Activated T-cell treated with anti-CD3 and anti-CD28 coated beads for 24 hours (primary cell): ENCODE measurements at places on chromosomes 6 and 20.

DNA sequence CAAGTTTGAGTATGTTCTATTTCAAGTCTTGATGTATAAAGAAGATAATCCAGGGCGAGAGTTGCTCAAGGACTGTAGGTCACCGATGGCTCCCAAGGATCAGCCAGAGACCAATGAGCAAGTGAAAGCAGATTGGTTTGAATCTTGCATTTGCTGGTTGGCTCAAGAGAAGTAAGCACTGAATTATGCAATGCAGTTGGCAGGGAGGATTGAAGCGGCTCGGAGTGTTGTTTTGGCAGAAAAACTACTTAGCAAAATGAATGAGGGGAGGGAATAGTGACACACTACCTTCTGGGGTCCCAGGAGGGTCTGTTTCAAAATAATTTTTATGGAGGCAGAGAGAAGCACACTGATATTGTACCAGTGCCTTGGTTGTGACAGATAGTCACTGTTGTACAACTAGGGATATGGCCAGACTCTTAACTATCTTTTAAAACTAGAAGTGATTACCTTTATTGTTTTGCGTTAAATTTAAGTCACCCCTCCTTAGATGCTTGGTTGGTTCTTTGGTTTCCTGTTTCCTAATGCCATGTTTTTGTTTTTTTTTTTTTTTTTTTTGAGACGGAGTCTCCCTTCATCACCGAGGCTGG, 15.7 kb downstream of the SASH1 start:
- DNase-seq: no peak

DNA sequence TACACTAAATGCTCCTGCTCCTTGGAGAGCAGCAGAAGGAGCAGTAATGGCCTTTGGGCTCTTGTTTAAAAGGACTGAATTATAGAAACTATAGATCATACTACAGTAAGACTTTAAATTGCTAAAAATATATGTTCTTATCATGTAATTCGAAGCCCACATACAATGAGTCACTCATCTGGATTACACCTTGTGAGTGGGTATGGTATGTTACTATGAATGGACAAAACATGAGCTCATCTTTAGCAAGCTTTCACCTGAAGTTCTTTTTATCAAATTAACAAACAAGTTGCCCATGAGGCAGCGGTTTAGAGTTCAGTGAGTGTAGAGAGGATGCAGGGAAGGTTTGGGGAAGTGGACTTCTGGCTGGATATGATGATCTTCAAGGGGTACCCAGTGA, 114.4 kb upstream of the CCN2 start:
- no peak for DNase-seq

DNA sequence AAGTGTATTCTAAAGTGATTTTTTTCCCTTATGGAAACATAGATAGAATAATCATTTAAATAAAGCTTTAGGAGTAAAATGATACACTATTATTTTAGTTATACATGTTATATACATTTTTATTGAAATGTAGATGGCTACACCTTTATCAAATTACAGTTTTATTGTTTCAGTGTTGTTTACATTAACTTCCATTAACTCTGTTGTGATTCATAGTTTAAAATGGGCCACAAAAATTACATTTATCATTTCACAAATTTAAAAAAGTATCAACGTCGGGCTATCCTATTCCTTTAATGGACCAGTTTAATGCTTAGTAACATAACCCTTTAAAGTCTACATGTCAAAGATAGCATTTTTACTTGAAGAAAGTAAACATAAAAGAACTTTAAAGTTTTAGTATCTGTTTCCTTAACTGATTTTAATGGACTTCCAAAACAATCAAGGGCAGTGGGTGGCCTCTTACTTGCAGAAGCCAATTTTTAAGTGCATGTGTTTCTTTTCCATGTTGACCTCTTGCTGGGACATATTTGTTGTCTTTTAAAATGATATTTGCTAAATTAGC, 47.8 kb upstream of the FLRT3 start:
- DNase-seq: no peak

- peak; percentile 37 for DNase-seq
These were observed 174.2 kb downstream of the TSHZ2 start for GRCh38 chr20:53146201-53146891.

DNA sequence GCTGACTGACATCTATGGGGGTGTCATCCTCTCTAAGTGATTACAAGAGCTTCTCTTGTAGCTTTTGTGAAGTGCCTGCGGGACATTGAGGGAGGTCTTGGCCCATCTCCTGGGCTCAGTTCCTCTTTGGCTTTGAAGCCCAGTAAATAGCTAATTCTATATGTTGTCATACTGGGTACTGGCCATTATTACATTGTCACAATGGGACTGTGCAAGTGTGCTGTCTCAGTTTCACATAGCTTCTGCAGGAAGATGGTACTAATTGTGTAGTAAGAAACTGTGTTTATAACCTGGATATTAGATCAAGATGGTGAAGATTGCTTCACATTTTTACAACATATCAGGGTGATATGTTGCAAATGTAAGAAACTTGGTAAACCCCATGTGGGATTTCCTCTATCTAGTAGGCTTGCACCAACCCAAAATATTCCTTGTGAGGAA, 19.9 kb downstream of the SPINT3 start:
- no peak for DNase-seq

DNA sequence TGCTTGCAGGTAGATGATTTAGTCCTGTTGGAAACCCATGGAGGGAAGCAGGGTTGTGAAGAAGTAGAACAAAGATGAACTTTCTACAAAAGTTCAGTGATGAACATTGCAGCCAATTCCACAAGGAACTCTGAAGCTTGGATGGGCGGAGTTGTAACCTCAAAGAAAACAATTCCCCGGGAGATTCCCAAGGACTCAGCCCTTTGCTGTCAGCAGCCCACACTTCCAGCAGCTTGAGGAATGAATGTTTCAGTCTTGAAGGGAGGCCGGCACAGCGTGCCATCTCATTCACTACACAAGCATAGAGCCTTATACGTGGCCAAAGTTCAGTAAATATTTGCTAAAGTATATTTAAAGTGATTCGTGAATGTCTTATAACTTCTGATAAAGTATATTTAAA, 269.4 kb downstream of the NKAIN2 start:
- DNase-seq: no peak

- DNase-seq: no peak
These were observed 159.5 kb downstream of the VEGFA start for GRCh38 chr6:43929511-43929910.

- no peak for DNase-seq
These were observed 2.4 kb downstream of the KIF13A start for GRCh38 chr6:17984812-17985670.

GRCh38 chr6:154363821-154364220, 7.2 kb upstream of the IPCEF1 start:
- no peak for DNase-seq

DNA sequence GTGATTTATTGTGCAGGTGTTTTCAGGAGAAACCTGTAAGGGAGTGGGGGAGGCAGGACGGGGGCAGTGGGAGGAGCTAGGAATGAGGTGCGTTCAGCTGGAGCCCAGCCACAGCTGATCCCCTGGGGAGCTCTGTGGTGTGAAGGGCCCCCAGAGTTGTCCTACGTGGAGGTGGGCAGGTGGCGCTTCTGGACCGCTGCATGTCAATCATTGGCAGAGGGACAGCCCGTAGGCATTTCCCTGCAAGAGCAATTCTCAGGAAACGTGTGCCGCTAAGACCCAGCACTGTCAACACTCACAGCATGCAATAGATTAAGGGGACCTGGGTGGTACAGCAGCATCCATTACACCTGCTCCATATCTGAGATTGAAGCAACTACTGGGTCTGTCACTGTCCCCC, 88.0 kb downstream of the PRND start:
- DNase-seq: no peak

DNA sequence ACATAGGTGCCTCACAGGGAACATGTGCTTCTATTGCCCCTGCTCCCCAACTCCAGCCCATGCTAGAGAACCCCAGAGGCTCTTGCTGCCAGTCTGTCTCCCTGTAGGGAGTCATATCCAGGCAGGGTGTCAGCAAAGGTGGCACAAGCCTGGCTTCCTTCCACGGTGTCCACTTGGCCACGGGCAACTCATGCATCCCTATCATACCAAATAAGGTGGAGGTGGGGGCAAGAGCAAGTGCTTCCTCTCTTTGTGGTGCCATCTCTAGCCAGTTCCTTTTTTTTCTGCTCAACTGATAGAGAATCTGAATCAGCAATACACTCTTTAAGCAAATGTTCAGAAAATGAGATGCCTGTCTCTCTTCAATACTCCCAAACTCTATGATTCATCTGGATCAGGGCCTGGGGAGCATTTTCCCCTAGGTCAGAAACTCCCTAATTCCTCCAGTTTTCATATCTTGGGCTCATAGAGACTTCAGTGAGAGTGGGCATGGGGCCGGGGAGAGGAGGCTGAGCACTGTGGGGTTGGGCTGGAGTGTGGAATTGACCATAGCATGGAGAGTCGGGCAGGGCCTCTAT, 105.1 kb upstream of the GPR6 start:
- DNase-seq: no peak

- peak; percentile 51 for DNase-seq
These were observed 69.6 kb downstream of the TBXT start for GRCh38 chr6:166097914-166098522.

GRCh38 chr20:48558906-48559305, 268.9 kb downstream of the PREX1 start:
- DNase-seq: no peak

GRCh38 chr20:62117362-62117646, 5.0 kb upstream of the LSM14B start:
- DNase-seq: no peak

DNA sequence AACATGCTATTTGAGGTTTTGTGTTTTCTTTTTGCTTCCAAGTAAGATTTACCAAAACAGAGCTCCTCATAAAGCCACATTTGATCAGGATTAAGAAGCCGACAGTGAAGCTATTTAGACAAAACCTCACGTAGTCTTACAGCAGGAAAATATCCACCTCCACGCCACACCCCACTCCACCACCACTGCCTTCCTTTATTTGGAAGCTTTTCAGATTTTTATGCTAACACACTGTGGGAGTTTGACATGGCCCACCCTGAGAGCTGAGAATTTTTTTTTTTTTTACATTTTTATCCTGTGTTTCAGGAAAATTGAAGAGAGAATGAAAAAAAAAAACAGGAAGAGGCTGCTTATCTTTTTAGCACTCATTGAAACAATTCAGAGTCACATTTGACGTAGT, 104.8 kb upstream of the MC3R start:
- no peak for DNase-seq

- DNase-seq: no peak
These were observed 96.9 kb downstream of the MAP3K5 start for GRCh38 chr6:136695412-136695811.

GRCh38 chr6:168905451-168906090, 348.1 kb downstream of the THBS2 start:
- no peak for DNase-seq

DNA sequence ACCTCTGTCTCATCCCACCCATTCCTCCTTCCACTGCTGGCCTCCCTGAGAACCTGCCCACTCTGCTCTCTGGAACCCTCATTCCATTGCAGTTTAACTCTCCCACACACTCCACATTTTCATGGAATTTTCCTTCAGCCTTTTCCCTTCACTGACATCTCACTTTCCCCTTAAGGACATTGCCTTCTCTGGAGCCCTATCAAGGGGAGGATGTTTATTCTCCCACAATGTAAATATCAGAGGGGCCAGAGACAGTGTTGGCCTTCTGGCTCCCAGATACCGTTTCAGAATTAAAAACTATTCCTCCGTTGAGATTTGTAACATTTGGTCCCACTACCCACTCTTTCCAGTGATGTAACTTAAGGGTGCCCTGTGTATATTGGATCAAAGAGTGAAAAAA, 199.5 kb upstream of the KCNK16 start:
- DNase-seq: no peak

GRCh38 chr6:149318581-149319286, 1.2 kb downstream of the TAB2 start:
- DNase-seq: no peak

DNA sequence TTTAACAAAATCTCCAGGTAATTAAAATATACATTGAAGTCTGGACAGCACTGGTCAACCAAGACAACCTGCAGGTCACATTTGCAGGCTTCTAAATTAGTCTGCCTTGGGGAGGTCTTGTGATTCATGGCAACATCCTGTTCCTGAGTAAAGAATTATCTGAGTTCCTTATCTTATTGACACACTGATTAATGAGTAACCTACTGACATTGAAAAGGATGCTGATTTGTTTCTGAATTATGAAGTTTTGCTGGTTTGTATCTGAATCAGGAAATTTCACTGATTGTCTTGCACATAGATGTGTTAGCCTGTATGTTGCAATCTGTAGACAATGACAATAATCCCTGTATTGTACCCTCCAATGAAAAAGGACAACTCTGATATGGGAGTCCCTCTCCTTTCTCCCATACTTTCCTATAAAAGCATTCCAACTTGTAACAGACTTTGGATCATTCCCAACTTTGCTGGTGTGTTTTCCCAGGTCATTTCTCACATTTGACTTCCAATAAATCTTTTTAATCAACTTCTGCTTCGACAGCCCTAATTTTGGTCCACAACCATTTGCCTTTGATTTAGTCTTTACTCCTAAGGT, 80.0 kb downstream of the LAMP5 start:
- DNase-seq: no peak

GRCh38 chr6:146267946-146268345, 239.1 kb downstream of the GRM1 start:
- DNase-seq: no peak

- no peak for DNase-seq
These were observed 381.9 kb downstream of the THBS2 start for GRCh38 chr6:168871642-168872315.

GRCh38 chr6:64034910-64035655, 399.5 kb downstream of the PHF3 start:
- no peak for DNase-seq

DNA sequence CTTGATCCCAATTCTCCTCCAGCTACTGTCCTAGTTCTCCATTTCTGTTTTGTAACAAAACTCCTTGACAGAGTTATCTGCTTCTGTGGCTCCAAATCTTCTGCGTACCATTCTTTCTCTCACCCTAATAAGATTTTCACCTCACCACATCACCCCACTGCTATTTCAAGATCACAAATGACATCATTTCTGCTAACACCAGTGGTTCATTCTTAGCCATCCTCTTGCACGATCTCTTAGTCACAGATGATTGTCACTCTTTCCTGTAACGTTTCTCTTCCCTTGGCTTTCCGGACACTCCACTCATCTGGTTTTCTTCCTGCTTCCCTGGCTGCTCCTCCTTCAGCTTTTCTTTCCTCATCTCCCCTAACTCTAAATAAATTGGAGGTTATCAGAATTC, 56.8 kb upstream of the FABP7 start:
- no peak for DNase-seq

- DNase-seq: no peak
These were observed 38.3 kb upstream of the SLC32A1 start for GRCh38 chr20:38685853-38686473.

GRCh38 chr6:143842461-143842901, 657 bp upstream of the LTV1 start:
- DNase-seq: no peak

DNA sequence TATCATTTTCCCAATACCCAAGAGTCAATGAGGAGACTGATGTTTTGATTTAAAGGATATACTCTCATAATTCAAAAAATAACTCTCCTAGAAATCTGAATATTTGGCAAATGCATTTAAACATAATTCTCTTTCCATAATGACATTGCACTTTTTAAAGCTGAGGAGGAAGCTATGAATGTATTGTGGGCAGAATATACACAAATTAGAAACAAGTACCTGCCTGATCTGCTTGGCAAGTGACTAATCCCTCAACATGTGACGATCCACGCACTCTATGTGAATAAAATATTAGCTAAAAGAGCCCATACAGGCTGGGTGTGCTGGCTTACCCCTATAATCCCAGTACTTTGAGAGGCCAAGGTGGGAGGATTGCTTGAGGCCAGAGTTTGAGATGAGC, 88.3 kb upstream of the CCDC28A start:
- DNase-seq: no peak

GRCh38 chr6:103177791-103178190, 1681.9 kb downstream of the HACE1 start:
- no peak for DNase-seq

GRCh38 chr20:20820104-20820503, 107.7 kb upstream of the RALGAPA2 start:
- DNase-seq: no peak
